Left forelimb (tissue), 1 donor: ENCODE measurements at places on chromosomes 7 and 10.

DNA sequence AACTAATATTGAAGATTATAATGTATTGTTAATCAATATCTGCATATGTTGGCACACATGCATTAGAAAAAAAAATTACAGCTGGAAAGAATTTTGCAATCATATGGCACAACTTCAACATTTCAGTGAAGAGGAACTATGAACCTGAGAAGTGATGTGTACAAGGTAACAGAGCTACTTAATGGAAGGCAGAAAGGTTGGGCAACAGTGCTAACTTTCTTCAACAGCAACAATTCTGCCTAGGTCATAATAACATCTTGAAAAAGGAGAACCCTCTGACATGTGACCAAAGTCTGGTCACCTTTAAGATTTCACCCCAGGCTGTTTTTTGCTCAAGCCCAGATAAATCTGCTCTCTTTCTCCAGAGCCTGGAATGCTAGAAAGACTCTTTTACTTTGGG is 47.9 kb upstream of the SKAP2 start:
- DNase-seq: no peak

- DNase-seq: no peak
These were observed 95.7 kb upstream of the PALS2 start for GRCh38 chr7:24477398-24478136.

DNA sequence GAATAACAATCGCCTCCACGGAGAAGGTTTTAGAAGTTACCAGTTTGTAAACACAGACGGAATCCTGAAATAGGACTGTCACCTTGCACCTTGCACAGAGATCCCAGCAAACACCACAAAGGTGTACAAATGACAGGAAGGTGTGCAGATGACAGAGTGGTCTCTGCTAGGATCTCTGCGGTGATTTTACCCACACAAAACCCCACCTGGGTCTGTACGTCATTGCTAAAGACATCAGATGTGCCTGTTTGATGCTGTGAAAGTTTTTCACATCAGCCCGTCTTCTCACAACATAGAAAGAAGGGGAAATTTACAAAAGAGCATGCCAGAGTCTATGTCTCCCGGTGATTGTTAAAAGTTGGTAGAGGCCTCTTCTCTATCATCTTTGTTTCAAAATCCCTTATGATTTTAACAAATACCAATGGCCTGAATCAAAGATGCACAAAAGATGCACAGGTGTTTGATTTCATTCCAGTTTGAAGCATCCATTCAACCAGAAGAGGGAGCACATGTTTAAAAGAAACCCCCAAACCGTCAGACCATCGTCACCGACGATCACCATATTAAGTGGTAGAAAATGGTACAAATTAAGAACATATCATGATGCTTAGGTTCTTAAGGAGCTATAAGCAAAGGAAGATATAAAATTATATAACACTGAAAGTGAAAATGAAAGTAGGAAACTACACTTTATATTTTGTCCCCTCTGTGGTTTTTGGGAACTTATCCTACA is 576.5 kb downstream of the PTPRN2 start:
- no peak for DNase-seq

DNA sequence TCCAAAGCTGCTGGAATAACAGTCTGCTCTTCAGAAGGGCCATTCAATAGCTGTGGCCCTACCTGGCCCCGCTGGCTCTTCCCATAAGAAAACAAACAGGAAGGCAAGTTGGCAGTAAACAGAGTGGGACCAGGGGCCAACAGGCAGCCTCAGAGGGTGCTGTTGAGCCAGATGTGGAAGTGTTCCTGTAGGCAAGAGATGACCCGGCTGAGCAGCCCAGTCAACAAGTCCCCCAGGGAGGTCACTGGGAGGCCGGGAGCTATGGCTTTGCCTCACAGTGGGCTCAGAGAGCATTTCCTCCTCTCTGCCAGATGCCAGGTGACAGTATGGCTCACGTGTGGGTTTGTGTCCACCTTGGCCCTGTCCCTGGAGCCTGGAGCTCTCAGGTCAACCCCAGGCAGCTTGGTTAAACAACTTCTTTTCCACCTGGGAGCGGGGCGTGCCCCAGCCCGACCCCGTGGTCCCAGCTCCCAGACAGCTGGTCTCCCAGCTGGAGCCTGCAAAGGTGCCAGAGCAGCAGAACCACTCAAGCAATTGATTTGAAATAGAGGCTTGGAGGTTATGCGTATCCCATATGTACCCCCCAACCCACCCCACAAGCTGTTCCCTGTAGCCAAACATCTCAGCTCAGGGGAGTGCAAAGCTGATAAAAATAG is 33.8 kb upstream of the LOXL4 start:
- no peak for DNase-seq

DNA sequence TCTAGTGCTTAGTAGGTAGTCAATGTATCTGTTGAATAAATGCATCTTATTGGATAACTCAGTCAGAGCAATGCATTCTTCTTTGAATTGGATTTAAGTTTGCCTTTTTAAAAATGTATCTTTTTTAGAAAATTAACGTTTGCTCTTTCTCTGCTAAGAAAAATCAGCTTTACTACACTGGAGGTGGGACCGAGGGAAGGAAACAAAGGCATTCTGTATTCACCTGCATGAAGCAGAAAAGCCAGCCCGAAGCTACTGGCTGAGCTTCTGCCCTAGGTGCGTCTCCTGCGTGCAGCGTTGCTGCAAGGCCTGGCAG is 22.2 kb upstream of the ITGB1 start:
- no peak for DNase-seq

DNA sequence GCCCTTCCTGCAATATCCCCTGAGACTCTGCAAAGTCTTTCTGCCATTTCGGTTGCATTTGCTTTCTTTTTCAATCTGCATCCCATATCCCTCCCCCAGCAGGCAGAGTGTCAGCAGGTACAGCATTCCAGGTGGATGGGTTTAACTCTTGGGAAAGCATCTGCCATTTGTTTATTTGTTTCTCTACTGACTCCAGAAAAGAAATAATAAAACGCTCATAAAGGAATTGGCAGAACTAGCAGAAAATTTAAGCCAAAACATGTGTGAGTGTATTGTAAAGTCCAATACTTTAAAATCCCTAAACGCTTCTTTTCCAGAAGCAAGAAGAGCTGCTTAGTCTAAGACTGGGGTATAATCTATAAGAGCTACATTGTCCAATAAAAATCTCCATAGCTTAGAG is 393.8 kb downstream of the TNS3 start:
- no peak for DNase-seq

DNA sequence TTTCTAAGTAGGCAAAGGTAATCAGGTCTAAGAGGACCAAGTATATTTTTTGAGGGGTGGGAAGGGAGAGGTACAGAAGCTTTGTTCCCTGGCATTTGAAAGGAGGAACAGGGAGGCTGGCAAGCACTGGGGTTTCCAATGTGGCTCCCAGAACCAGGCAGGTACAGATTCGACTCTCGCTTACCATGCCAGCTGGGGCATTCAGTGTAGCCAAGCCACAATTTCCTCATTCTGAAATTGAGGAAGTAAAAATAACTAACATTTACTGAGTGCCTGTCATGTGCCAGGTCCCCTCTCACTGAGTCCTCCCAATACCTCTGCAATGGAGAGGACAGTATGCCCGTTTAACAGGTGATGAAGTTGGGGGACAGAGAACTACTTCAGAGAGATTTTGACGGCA is 45.9 kb upstream of the BET1 start:
- DNase-seq: no peak

- peak; percentile 79 for DNase-seq
These were observed 17.9 kb upstream of the TMEM225B start for GRCh38 chr7:99579956-99580777.

DNA sequence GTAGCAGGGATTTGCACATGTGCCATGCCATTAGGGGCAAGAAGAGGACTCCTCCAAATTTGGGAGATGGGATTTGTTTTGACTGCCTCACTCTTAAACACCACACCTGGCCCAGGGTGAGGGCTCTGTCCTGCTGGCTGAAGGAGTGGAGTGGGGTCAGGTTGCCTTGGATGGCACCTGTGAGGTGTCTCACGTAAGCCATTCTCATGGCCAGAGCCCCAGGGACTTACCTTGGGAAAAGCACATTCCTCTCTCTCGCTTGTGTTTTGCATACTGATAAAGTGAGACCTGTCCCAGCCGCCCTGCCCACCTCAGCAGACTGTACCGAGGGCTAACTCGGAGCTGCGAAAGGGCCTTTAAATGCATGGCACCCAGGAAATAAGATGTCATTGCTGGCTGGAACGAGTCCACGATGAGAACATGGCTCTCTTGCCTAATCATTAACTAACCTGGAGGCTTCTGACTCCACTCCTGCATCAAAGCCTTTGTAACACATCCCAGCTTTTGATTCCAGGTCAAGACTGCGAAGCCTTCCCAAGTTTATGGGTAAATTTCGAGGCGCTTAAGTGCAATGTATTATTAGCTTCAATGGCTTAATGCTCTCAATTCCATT is 184.0 kb upstream of the RNF32 start:
- DNase-seq: no peak
